Small intestine (tissue), 16 donors: ENCODE measurements at places on chromosomes 3 and 15. TPM values are rescaled to one million over a fixed set of nuclear protein-coding genes. Genes with fewer than 3 reads are reported as not detected.

- H3K27me3 ChIP-seq: no peaks in the 10 kb centered on the region
- no peak overlapping the region for H3K4me3 ChIP-seq
- no peak for DNase-seq
- no peaks in the 10 kb centered on the region for H3K36me3 ChIP-seq
Observed at GRCh38 chr15:55654561-55655031, 66.5 kb upstream of the PYGO1 start.

DNA sequence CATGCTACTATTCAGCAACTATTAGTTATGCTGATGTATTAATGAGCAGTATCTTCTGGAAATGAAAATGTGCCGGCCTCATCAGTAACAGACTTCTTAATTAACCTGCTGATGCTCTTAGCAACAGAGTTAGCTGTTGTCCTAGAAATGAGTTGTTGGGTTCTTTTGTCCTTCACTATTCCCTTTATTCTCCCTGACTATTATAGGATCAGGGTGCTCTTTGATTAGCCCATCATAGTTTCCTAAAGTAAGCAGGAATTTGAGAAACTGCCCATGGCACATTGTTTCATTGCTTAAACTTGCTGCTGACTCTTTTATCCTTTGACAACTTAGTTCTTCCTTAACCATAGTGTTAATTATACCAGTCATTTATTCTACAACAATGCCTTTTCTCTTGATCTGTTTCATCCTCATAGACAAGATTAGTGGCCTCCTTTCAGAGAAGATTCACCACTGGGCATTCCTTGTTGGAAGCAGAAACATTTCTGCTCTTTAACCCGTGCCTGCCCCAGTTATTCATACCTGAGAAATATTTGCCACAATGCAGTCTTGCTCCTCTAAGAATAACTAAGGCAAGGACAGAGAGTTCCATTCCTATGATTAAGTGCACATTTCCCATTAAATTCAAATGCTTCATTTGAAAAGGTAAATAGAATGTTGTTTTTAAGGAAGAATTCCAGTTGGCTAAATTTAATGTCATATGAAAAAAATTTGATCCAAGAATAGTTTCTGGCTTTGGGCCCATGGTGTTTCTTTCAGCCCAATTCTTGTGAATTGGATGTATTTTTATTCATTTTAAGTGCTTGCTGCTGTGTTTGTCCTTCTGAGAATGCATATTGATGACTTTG is 573.3 kb upstream of the TBL1XR1 start:
- H3K36me3 ChIP-seq: no peaks in the 10 kb centered on the region
- no peak overlapping the region for H3K4me3 ChIP-seq
- H3K4me1 ChIP-seq: no peaks in the 10 kb centered on the region
- DNase-seq: no peak
- no peak overlapping the region for H3K27ac ChIP-seq
- H3K27me3 ChIP-seq: no peaks in the 10 kb centered on the region

The TLNRD1 gene
- 11.9 TPM for polyA plus RNA-seq

The GOLGA8S gene
- 0.01 TPM for polyA plus RNA-seq

The ADAMTS17 gene
- 0.45 TPM for polyA plus RNA-seq
